ENCODE measurements at places on chromosomes 3 and 15.

DNA sequence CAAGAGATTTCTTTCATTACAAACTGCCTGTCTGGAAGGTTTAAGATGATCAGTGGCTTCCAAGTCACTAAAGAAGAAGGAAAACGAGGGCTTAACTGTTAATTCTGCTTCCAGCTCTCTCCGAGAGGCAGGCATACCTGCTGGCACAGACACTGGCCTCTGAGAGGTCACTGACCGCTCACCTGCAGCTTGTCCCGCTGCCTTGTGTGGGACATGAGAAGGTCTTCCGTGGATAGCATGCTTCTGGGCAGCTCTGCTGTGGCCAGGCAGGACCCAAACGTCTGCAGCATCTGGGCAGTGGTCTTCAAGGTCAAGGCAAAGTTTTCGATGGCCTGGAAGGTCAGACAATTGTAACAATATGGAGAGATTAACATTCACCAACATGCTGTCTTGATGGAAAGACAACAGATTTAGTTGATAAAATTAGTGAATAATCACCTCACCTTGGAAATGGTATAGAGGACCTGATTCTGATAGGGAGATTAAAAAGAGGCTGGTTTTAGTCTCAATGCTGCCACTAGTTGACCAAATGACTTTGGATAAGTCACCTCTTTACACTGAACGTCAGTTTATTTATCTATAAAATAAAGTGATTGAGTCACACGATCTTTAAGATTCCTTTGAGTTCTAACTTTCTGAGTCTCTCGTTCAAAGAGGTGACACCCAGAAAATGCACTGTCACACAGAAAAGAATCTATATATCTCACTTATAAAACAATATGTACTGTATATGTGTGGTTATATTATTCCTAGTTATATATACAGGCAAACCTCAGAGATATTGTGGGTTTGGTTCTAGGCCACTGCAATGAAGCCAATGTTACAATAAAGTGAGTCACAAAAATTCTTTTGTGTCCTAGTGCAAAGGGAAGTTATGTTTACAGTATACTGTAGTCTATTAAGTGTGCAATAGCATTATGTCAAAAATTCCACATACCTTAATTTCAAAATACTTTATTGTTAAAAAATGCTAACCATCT, 65.1 kb downstream of the B3GNT5 start:
- no peak for DNase-seq

GRCh38 chr3:140219291-140219690, 284.3 kb downstream of the CLSTN2 start:
- DNase-seq = no peak

GRCh38 chr15:32851572-32851971, 133.8 kb downstream of the GREM1 start:
- DNase-seq = no peak

- DNase-seq = no peak
These were observed 403.0 kb downstream of the FOXP1 start for GRCh38 chr3:71180524-71180923.

DNA sequence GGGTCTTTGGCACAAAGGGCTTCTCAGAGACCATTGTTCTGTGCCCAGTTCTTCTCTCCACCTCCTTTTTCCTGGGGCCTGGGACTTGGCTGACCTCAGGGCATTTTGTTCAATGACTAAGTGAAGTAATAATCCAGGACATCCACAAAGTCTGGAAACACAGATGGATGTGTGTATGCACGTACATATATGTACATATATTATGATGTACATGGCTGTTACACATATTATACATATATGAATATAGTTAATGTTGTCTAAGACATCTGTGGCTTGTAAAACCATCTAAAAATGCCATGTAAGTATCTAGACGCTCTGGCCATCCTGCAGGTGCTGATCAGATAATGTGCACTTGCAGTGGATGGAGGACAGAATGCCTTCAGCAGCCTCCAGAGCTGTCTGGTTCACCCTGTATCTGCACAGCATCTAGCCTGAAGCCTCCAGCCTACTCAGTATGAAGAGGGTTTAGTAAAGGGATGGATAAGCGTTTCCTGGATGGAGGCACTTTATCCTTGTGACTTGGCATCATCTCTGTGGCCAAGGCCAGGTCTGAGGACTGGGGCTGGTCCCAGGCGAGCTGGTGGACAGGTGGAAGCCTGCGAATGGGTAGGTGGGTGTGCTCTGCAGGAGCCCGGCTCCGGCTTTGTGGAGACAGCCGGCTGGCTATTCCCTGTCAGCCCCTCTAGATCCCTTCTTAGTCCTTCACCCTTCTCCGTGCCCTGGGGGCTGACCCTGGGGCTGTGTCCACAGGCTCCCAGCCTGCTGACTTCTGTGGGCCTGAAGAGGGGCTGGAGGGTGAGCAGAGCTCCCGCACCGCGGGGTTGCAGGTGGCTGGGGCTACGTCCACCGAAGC, 88.4 kb downstream of the WNT7A start:
- DNase-seq = no peak
